ENCODE measurements at places on chromosomes 6 and 20.

GRCh38 chr6:95240514-95240913 is 336.8 kb upstream of the MANEA start:
- DNase-seq, result no peak

- no peak for DNase-seq
Measured at GRCh38 chr6:97292671-97293070, 9.7 kb upstream of the MMS22L start.

- peak; percentile 15 for DNase-seq
Measured at GRCh38 chr20:54668271-54669039, 193.1 kb downstream of the DOK5 start.

- DNase-seq, result no peak
Measured at GRCh38 chr6:36501686-36502085, 45.6 kb downstream of the STK38 start.

- DNase-seq, result peak; percentile 59
Measured at GRCh38 chr6:149482545-149483333, 2.1 kb downstream of the ZC3H12D start.

- no peak for DNase-seq
Measured at GRCh38 chr20:41063442-41063841, 34.8 kb downstream of the TOP1 start.

DNA sequence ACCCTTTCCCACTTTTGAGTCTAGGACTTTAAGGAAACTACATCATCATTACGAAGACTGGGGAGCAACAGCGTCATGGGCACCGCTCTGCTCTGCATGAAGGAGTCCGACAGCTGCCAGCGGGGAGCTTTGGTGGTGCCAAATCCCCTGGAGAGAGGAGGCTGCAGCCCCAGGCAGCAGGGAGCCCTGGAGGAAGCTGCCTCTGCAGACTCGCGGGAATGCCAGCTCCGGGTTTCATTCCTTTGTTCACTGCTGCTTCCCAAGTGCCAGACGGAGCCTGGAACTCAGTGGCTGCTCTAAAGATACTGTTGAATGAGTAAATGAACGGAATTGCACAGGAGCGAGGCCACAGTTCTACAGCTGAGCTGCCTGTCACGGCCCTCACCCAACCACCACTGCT is 196.5 kb upstream of the THBS2 start:
- DNase-seq, result no peak

Measured in CD4-positive, alpha-beta T cell treated with Interleukin-12 subunit alpha and Interleukin-12 subunit beta, for 1 hour (primary cell).